ENCODE measurements at places on chromosomes 6 and 20.
A peak's percentile ranks its signal among the peaks of the same experiment; 100 is the strongest.

GRCh38 chr20:19026121-19026878 is 186.1 kb upstream of the SLC24A3 start:
- DNase-seq, result peak; percentile 25

DNA sequence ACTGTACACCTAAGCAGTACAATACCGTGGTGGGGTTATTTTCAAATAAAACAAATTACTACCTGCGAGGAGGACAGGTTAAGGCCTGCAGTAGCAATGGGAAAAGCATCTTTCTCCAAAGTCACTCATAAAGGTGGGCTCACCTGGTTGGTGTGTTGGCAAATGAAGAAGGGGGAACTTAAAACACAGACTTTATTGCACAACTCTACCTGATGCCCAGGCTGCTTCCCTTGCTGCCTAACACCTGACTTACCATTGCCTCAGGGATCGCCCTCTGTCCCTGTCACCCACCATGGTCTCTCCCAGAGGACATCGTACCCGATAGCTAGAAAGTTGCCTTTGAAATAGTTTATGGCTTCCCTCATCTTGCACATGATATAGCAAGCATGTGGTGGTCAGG is 53.6 kb downstream of the GNAS start:
- no peak for DNase-seq

DNA sequence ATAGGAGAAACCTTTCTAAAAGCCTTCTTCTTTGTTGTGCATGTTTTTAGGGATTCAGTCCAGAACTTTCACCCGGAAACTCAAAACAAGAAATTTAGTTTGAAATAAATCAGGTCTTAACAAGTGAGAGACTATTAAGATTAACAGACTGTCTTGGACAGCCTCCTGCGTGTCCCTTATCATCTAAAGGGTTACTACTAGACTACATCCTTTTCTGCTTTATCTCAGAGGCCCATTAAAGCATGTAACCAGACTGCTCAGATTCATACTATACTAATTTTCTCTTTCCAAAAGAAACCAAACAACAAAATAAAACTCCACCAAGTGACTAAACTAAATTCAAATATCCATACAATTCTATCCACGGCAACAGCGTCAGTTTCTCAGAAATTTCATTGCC is 173.8 kb downstream of the GMPR start:
- DNase-seq, result no peak

DNA sequence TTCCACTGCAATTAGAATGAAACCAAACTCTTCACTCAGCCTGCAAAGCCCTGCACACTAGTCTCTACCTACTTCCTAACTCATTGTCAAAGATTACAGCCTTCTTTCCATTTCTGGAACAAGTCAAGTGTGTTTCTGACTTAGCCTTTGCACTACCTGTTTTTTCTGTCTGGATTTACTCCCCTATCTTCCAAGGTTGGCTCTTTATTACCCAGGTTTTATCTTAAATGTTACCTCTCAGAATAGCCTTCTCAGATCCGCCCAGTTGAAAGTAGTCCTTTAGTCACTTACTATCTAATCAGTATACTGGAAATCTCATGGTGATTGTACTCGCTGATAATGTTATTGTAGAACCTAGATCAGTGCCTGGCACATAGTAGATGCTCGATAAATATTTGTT is 42.7 kb downstream of the TBPL1 start:
- no peak for DNase-seq

DNA sequence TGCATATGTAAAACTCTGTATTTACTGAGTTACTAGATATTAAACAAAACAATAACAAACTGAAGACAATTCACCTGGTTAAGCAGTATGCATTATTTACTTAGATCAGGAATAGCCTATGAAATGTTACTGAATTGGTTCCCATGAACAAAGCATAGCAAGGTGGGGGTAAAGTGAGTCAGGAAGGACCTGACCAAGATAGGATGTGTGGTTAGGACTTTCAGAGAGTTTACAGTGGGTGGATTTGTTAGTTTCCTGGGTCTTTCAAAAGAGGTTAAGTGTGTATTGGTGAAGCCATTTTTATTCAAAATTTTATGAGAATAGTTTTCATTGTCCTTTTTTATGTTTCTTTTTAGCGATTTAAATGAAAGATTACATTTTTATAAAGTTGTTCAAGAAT is 32.9 kb downstream of the TBPL1 start:
- no peak for DNase-seq

- no peak for DNase-seq
Observed at GRCh38 chr6:66376001-66376400, 669.0 kb upstream of the EYS start.

GRCh38 chr6:7537565-7538174 is 3.8 kb upstream of the DSP start:
- no peak for DNase-seq

DNA sequence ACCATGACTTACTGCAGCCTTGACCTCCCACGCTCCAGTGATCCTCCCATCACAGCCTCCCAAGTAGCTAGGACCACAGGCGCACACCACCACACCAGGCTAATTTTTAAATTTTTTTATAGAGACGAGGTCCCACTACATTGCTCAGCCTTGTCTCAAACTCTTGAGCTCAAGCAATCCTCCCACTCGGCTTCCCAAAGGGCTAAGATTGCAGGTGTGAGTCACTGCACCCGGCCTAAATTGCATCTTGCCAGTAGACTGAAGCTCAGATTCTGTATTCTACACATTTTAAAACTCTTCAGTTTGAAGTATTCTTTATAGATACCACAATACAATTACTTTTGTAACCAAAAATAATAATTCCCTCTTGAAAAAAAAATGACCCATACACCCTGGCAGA is 11.4 kb downstream of the NUDT3 start:
- no peak for DNase-seq

GRCh38 chr20:51434580-51435247 is 107.8 kb downstream of the NFATC2 start:
- DNase-seq, result no peak

- DNase-seq, result no peak
Observed at GRCh38 chr20:39358052-39358451, 395.9 kb downstream of the DHX35 start.

GRCh38 chr6:153989989-153990388 is 49.1 kb upstream of the OPRM1 start:
- no peak for DNase-seq

DNA sequence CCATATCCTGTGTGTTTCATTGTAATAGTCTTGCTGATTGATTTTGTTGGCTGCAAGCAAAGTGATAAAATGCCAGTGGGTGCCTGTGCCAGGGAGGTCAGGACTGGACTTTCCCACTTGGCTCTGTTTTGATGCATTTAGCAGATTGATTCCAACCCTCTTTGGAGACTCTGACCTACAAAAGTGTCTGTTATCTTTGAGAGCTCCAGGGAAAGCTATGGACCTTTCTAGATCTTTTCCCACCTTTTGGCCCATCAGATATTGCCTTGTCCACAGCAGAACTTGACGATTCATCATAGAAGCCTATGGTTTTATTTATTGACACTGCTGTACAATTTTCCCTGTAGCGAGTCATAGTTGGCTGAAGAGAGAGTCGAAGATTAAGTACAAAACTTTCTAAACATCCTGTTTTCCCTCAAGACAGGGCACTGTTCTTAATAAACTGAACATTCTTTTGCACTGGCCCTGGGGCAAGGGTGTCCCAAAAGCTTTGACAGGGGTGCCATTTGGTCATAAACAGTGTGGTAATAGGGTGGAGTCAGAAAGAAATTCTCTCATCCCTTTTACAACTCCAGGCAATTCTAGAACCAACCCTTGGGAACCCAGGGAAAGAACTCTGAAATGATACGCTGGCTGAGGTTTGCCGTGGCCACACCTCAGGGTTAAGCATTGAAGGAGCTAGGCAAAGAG is 53.7 kb downstream of the E2F3 start:
- no peak for DNase-seq

DNA sequence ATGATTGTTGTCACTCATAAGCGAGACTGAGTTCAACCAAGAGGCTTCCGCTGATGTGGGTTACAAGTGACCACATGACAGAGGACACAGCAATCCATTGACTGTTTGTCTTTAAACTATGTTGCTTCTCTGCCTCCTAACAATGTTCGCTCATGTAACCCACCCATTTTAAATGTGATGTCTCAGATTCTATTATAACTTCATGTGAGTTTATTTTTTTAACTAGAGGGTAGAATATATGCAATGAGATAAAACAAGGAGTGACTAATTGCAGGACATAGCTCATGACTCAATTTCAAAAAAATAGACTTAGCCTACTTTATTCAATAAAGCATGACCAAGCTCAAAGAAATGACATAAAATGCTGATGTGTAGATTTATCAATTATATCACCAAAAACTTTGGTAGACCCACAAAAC is 119.2 kb upstream of the SASH1 start:
- no peak for DNase-seq

DNA sequence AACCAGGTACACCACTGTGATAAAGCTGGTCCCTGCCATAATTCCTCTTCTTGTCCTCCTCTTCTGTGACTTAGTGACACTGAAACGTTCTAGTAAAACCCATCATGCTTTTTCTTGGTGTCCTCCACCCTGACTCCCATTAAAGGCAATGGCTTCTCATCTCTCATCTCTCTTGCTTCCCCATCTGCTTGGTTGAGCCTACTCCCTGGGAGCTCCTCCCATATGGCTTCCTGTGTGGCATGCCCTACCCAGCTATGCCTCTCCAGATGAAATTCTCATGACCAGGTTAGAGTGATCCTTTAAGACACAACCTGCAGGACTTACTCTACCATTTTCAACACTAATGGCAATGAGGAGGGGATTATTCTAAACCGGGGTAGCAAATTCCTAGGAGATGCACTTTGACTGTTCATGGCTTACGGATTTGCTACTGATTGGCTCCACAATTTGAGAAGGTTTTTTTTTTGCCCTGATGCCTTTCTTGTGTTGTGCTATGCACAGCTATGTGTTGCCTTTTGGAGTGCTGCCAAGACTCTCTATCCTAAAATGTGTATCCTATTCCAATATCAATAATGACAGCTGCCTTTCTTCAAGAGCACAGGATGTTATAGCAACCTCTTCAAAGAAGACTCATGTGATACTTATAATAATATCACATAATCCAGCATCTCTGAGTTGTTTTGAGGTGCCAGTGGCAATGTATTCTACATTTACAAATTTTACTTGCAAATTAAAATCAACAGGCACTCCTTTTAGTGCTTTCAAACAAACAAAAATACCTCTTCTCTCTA is 6.1 kb downstream of the SIRPG start:
- no peak for DNase-seq

- DNase-seq, result no peak
Observed at GRCh38 chr6:117568247-117568646, 34.1 kb downstream of the GOPC start.

DNA sequence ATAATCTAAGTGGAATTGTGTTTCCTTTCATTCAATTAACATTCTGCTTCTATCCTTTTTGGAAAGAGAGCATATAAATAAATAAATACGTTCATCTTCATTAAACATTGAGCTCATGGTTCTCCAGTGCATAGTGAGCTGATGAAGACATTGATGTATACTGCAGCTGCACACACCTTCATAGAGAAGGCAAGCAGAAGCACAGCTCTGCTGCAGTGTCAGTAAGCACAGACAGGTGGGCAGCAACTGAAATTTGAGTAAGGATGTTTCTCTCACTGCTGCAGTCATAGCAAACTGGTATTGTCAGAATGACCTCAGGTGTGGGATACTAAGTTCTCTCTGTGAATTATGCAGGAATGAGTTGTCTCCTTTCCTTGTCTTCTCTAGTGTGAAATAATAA is 202.9 kb downstream of the DOK5 start:
- no peak for DNase-seq

GRCh38 chr6:31086788-31087440 is 25.5 kb downstream of the C6orf15 start:
- no peak for DNase-seq

DNA sequence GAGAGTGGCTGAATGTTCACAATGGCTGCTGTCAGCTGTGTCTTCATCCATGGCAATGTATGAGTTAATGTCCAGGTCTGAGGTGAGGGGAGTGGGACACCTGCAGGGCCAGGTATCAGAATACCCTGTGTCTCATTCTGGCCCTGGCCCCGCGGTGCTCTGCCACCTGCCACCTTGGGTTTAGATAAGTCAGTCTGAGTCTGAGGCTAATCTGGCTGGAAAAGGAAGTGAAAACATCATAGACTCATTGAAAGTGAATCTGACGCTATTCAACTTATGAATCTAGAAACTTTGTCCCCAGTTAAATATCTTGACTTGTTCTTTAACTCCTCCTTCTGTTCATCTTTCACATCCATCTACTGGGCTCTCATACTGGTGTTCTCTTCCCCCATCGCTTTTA is 267.1 kb upstream of the JAG1 start:
- peak; percentile 46 for DNase-seq

- DNase-seq, result no peak
Observed at GRCh38 chr6:116060572-116061283, at the start of gene FRK. TSS of gene FRK (minus strand) at chr6:116060891. CDS start at chr6:116060311, 580 bp downstream.

Measured in GM12864 (cell line).